ENCODE measurements at places on chromosomes 12 and 14. TPM values are rescaled to one million over a fixed set of nuclear protein-coding genes. Genes with fewer than 3 reads are reported as not detected.

DNA sequence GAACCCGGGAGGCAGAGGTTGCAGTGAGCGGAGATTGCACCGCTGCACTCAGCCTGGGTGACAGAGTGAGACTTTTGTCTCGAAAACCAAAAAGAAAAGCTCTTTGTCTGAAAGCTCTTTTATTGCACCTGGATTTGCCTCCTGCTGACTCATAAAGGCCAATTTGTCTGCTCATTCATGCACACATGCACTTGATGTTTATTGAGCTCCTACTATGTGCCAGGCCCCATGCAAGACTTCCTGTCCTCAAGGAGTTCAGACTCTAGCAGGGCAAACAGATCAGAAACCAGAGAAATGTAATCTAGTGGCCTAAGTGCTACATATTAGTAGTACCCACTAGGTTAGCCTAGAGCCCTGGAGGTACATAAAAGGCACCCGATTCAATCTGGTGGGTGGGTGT lies 16.3 kb upstream of the MLEC start:
- no peak for DNase-seq

DNA sequence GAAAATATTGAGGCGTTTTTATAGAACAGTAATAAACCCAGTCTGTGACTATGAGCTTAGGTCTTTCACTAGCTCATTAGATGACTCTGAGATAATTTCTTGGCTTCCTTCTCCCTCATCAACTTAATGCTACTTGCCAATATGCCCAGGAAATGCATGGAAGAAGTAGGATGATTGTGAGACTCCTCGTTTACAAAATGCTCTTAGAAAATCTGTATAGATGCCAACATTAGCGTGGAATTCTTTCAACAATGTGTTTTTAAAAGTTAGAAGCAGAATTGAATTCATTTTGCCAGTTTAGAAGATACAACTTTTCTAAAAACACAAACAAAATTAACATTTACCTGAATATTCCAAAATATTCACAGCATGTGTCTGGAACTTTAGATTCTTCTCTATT lies 424.6 kb downstream of the BTG1 start:
- no peak for DNase-seq

- DNase-seq = no peak
Measured at GRCh38 chr14:64467101-64467500, 1.8 kb downstream of the AKAP5 start.

DNA sequence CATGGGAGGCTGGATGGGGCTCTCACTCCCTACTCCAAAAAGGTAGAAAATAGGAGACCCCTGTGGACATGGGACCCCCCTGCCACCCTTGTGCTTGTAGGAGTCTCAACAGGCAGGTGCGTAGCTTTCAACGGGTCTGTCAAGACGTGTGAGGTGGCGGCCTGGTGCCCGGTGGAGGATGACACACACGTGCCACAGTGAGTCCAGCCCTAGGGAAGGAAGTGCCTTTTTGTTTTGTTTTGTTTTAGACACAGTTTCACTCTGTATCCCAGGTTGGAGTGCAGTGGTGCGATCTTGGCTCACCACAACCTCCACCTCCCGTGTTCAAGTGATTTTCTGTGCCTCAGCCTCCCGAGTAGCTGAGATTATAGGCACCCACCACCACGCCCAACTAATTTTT lies 12.9 kb downstream of the P2RX4 start:
- DNase-seq = no peak

GRCh38 chr14:36996857-36997590 lies 175.4 kb downstream of the SLC25A21 start:
- DNase-seq = no peak

DNA sequence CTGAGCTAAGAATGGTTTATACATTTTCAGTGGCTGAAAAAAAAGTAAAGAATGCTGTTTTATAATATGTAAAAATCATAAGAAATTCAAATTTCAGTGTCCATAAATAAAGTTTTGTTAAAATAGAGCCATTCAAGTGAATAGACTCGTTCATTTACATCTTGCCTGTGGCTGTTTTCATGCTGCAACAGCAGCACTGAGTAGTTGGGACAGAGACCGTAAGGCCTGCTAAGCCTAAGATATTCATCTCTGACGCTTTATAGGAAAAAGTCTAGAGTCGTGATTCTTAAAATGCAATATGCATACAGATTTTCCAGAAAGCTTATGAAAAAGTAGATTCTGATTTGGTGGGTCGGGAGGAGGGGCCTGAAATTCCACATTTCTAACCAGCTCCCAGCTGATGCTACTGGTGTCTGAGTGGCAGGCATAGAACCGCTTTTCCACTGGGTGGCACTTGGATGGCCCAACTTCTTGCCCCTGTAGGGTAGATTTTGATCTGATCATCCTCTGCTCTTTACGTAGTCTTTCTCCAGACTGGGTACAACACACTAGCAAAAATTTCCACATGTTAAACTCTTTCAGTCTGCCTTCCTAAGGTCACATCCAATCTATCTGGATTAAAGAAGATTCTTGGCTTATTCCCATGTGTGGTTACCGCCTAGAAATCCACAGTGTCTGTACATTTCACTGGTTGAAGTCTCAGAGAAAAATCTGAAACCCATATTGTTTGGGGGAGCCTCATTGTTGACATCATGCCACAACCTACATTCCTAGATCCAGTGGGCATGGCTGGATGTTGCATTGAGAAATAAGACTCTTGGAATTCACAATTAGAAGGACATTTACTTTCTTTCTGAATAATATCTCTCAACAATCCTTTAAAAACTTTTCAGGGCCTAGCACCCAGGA lies 151.2 kb downstream of the C12orf75 start:
- no peak for DNase-seq

DNA sequence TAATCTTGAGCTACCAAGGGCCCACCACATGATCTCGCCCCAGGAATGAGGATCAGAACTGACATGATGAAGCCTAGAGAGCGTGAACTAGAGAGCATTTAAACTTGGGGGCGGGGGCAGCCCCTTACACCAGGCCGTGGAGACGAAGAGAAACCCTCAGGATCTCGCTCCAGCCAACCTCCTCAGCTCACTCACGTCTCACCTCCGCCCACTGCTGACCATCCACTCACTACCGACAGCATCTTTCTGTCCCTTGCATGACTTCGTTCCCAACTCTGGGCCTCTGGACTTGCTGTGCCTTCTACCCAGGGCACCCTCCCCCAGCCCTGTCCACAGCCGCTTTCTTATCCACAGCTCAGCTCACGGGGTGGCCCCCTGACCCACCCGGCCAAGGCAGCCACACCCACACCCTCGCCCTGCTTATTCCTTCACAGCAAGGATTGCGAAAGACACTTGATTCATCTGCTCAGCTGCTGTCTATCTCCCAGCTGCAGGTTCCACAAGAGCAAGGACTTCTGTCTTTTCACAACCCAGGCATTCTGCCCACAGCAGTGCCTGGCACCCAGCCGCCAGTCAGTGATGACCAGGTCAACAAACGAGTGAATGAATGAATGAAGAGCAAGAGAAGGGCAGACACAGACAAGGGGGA lies 6.4 kb downstream of the STX2 start:
- DNase-seq = no peak

GRCh38 chr14:21382095-21382494 lies 1.7 kb downstream of the SUPT16H start:
- no peak for DNase-seq

- DNase-seq = no peak
Measured at GRCh38 chr12:13170892-13171490, 25.5 kb upstream of the EMP1 start.

- DNase-seq = no peak
Measured at GRCh38 chr14:38116895-38117294, 90.8 kb upstream of the SSTR1 start.

DNA sequence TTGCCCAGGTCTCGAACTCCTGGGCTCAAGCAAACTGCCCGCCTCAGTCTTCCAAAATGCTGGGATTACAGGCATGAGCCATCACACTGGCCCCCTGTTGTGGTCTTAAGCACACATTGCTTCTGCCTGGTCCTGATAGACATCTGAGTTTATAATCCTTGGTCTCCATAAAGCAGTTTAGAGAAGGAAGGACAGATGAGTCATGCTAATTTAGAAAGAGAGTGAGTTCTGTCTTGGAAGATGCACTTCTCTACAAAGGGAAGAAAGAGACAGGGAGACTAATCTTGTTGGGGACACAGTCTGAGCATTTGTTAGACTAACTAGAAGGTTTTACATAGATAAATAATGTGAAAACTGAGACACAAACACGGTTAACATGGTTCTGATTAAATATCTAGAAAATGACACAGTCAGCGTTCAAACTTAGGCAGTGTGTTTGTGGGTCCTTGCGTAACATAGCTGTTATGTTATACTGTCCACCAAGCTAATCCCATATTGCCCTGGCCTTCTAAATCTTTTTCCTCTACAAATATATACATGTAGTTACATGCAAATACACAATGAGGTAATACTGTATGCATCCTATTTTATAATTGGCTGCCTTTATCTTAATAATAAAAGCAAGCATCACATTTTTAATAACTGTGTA lies 31.0 kb downstream of the SAMD4A start:
- no peak for DNase-seq

- no peak for DNase-seq
Measured at GRCh38 chr14:81434230-81434629, 34.1 kb upstream of the STON2 start.

DNA sequence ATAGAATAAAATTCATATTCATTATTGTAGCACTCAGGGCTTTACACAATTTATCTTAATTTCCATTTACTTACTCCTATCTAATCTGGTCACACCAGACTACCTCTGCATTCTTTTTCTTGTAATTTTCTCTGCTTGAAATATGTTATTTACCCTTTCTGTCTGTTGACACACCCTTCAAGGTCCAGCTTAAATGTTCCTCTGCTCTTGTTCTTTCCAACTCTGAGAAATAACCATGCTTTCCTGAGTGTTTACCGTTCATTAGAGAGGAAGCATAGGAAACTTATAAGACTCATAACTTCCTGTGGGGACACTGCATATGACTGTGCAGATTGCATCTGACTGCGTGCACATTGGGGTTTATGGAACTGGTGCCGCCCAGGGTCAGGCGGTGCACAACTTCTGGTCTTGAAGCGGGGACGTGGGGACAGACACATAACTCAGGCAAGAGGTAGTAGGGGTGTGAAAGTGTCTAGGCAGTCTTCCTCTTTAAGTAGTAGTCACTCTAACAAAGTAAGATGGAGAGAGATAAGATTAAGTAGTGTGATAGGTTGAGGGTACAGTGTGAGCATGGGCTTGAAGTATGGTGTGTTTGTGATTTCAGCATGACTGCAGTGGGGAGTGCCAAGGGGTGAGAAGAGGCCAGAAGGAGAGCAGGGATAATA lies 42.6 kb upstream of the FOXJ2 start:
- DNase-seq = no peak

DNA sequence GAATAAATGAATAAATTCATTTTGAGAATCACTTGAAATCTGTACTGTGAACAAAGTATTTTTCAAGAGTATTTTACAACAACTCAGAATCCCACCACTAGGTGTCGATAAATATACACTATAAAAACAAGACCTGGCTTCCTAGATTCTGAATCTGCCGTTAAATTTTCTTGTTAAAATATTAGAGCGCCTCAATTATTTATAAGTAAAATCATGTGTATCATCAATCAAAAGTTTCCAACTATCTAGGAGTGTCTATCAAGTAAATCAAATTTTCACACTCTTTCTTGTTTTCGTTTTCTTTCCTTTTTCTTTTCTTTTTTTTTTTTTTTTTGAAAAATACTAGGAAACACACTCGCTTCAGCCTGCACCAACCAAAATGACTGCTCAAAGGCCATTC lies 179.2 kb upstream of the DCN start:
- DNase-seq = no peak

The PPP1R1A gene
- polyA plus RNA-seq = not detected

The IFNG-AS1 gene
- not detected for polyA plus RNA-seq

The MAPKAPK5 gene
- 38.1 TPM for polyA plus RNA-seq

The GUCY2C gene
- polyA plus RNA-seq = not detected

The CSRP2 gene
- 98.2 TPM for polyA plus RNA-seq

The GPR162 gene
- 18.6 TPM for polyA plus RNA-seq

The KRT75 gene
- polyA plus RNA-seq = not detected

All from SK-N-SH (cell line).